Stimulated activated CD8-positive, alpha-beta memory T cell treated with anti-CD3 and anti-CD28 coated beads, Interleukin-2, amount 100 ng/mL, for 1 hour (primary cell): ENCODE measurements at places on chromosomes 7 and 10.

DNA sequence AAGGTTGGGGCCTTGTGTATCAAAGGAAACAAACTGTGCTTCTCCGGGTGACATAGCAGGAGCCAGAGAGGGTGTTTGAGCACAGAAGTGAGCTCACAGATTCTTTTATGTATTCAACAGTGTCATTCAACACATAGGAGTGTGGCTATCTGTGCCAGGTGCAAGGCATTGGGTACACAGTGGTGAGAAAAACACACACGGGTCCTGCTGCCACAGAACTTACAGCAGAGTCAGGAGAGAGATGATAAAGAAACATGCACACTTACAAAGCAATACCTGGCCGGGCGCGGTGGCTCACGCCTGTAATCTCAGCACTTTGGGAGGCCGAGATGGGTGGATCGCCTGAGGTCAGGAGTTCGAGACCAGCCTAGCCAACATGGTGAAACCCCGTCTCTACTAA lies 16.3 kb upstream of the ECHDC3 start:
- DNase-seq, result no peak

GRCh38 chr7:17247357-17247756 lies 51.1 kb upstream of the AHR start:
- no peak for DNase-seq

DNA sequence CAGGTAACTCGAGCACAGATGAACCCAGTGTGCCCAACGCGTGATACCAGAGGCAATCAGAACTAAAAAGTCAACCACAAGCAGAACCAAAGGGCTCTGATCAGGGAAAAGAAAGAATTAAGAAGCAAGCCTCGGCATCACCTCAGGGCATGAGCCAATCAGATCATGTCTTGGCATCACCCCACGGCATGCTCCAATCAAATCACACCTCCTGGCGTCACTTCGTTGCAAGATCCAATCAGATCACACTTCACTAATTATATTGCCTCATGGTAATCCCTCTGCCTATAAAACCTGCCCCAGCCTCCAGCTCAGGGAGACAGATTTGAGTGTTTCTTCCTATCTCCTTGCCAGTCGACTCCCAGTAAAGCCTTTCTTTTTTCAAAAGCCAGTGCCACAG lies 46.8 kb downstream of the TYW1B start:
- DNase-seq, result no peak

- no peak for DNase-seq
These were observed 66.3 kb downstream of the MTERF1 start for GRCh38 chr7:91814189-91814588.

DNA sequence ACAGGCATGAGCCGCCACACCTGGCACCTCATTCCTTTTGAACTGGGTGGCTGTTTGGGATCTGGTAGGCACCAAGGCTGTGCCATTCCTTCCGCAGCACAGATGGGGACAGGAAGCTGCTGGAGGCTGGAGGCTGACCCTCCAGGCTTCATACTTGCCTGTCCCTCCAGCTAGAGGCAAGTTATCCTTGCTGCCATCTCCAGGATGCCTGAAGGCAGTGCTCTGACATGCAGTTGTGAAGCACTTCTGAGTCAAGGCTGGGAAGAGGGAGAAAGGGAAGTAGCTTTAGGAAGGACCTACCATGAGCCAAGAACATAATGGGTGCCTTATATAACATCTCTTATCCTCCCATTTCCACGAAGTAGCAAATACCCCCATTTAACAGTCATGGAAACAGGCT lies 9.5 kb downstream of the MARVELD1 start:
- DNase-seq, result no peak

DNA sequence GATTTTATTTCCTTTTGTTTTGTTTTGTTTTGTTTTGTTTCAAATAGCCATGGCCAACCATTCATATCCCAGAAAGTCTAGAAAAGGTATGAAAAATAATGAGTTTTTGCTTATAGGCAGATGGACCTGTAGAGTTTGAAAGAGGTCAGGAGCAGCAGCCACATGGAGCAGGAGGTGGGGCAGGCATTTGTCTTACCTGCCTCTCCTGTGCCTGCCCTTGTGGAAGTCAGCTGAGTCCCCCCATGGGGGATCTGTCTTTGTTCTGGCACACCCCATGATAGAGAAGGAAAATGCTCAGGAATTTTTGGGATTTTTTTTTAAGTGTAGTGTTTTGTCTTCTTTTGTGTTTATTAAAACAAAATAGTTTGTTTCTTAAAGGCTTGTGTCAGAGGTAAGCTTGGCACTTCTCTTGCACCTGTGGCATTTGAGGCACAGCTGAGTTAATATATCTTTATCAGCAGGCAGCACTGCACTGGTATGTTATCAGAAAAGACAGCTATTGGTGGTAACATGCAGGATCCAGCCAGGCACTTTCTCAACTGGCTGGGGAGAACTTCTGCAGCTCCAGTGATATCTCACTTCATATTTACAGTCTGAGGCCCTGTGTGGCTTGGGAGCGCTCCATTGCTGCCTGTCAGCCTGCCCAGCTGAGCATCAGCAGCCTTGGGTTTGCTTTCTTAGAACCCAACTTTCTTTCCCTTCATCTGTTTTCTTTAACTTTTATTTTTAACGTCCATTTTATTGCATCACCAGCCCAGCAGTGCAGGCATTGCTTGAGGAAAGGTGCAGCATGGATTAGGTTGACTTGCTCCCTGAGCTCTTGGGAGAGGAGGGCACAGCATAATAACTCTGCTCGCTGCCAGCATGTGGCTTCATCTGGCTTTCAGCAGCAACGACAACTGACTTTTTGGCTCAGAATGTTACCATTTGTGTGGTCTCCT lies 44.4 kb downstream of the LRRC4 start:
- no peak for DNase-seq

- no peak for DNase-seq
These were observed 91.1 kb upstream of the CARD11 start for GRCh38 chr7:3134745-3135144.

DNA sequence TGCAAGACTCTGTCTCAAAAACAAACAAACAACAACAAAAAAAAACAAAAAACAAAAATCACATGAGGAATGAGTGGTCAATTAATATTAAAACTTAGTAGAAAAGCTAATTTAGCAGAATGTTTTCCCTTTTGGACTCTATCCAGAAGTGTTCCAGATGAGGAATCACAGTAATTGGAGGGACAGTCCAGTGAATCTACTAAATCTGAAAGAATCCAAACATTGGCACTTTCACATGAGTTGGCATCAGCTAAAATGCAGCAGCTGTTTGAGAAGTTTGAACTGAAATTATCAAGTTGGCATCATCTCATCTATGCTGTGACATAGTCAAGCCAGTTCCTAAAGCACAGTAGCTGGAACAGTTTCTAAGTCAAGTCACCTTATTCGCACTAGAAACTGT lies 367.8 kb downstream of the PPP1R3A start:
- DNase-seq, result no peak

DNA sequence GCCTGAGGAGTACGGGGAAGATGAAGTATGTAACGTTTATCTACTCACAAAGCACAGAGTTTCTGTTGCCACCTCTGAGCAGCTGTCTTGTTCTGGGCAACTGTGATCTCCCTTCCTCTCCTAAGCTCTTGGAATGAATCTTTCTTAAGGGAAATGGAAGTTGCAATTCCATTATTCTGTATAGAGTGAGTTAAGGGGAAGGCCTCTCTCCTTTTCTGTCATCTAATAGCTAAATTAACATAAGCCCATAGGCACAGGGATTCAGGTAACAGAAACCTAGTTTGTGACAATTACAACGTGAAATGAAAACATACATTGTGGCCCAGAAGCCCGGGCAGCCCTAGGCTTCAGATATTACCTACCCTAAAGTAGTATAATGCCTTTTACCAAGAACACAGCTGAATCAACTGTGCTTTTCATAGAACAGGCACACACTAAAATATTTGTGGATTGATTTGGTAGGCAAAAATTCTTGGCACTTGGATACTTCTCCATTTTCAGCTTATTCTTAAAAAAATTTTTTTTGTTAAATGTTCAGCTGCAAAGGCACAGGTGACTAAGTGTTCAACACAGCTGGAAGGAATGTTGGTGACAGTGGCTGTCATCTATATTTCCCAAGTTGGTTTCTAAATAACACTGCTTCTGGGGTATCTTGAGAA lies 3.8 kb upstream of the PDCD4 start:
- DNase-seq, result no peak

DNA sequence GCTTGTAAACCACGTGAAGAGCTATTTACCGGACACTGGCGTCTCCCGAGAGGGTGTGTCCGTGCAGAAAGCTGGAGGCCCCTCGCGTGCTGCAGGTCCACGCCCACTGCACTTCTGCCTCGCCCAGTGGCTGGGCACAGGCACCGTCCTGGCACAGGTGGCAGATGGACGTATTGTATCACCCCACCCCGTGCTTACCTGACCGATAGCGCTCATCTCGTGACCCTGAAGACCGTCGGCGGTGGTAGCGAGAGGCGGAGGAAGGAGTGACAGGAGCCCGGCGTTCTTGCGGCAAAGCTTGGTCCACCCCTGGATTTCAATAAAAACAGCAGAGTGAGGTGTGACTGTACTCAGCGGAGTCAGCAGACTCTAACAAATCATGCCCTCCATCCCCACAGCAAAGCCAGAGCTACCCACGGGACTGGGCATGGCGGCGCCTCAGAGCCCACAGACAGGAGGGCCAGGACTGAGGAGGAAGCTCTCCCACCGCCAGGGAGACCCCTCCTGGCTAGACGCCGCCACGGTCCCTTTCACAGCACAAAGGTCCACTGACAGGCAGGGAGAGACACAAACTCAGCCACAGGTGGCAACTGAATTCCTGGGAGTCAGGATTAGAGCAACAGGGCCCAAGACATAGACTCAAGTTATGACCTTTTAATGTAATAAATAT lies 217.1 kb downstream of the DIP2C start:
- DNase-seq, result no peak

DNA sequence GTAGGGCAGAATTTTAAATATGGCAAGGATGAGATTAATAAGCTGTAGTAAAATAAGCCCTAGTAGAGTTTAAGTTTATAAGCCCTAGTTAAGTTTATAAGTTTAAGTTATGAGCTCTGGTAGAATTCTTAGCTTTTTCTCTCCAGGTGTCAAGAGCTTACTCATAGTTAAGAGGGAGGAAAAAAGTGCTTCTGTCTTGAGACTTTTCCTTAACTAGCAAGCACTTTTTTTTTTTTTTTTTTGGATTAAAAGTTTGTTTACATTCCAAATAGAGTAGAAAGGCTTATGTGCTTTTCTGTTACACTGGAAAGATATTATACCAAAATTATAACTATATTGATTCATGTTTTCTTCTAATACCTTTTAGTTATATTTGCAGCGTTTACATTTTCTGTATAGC lies 25.5 kb upstream of the MPP7 start:
- DNase-seq, result no peak

GRCh38 chr7:18119985-18120384 lies 92.3 kb upstream of the PRPS1L1 start:
- no peak for DNase-seq

DNA sequence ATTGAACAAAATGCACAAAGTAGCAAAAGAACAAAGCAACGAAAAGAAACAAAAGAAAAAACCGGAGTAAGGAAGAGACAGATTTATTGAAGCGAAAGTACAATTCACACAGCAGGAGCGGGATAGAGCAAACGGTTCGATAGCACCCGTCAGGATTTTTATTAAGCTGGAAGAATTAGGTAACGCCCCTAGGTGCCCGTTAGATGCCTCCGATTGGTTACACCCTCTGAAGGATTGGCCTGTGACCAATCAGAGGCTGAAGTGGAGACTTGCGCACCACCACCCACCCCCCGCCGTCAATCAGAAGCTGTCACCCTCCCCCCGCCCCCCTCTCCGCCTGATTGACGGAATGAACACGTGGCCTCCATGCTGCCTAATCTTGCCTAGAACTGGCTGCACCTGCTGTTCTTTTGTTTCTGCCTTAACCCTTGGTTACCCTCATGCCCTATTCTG lies 16.8 kb downstream of the OCM2 start:
- DNase-seq, result no peak

GRCh38 chr10:49465736-49466135 lies 69.8 kb upstream of the DRGX start:
- no peak for DNase-seq

- DNase-seq, result no peak
These were observed 105.5 kb downstream of the CHN2 start for GRCh38 chr7:29300026-29300480.

- no peak for DNase-seq
These were observed 346.0 kb downstream of the ELMO1 start for GRCh38 chr7:37102518-37103137.

DNA sequence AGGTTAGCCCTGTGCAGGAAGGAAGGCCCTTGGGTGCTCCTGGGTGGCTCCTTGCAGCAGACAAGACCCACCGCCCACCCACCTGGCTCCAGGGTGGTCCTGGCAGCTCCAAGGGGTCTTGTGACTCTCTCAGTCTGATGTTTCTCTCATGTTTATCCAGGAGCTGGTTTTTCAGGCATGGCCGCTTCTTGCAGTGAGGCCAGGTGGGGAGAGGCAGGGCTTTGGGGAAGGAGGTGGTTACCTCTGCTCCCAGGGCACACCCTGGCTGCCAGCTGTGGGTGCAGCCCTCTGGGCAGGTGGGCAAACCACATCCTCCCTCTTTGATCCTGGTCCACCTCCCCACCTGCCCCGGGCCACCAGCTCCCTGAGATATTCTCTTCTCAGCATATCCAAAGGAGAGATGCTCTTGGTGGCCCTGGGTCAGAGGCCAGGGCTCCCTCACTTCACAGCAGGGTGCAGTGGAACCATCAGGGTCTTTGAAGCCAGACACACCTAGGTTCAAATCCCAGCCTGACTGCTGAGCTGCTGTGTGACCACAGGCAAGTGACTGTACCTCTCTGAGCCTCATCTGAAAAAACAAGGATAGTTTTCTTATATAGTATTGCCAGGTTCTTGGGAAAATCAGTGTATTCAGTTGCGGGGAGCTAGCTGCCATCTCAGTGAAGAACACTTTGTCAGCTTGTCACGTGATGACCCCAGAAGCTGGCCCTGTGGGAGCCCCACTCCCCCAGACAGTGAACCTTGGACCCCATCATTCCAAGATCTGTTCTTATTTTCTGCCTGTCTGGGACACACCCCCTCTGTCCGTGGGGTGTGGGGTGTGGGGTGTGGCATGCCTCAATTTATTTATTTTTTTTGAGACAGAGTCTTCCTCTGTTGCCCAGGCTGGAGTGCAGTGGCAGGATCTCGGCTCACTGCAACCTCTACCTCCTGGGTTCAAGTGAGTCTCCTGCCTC lies 11.5 kb downstream of the GTF2IRD1 start:
- no peak for DNase-seq

GRCh38 chr10:14608381-14609001 lies 166.2 kb downstream of the FAM107B start:
- DNase-seq, result no peak

DNA sequence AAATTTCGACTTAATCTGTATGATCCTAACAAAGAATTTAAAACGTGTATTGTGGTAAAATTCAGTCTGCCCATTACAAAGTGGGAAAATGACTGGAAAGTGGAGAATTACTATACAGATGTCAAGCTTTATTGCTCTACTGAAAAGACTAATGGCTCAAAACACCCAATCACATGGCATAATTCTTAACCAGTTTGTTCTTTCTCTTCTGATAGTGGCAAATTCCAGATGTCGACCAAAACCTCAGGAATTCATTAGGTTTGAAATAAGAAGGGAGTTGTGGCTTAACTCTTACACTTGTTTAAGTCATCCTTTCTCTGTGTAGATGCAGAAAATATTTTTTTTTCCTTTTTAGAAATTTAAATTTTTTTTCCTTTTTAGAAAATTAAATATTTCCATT lies 1254.9 kb upstream of the LRRN3 start:
- DNase-seq, result no peak
